ENCODE measurements at places on chromosomes 2 and 18.

GRCh38 chr2:147910990-147911473 is 66.2 kb downstream of the ACVR2A start:
- DNase-seq: peak; percentile 87
- H3K36me3 ChIP-seq: no peaks in the 10 kb centered on the region
- no peak overlapping the region for H3K27ac ChIP-seq
- H3K27me3 ChIP-seq: no peaks in the 10 kb centered on the region
- H3K4me3 ChIP-seq: no peak overlapping the region

DNA sequence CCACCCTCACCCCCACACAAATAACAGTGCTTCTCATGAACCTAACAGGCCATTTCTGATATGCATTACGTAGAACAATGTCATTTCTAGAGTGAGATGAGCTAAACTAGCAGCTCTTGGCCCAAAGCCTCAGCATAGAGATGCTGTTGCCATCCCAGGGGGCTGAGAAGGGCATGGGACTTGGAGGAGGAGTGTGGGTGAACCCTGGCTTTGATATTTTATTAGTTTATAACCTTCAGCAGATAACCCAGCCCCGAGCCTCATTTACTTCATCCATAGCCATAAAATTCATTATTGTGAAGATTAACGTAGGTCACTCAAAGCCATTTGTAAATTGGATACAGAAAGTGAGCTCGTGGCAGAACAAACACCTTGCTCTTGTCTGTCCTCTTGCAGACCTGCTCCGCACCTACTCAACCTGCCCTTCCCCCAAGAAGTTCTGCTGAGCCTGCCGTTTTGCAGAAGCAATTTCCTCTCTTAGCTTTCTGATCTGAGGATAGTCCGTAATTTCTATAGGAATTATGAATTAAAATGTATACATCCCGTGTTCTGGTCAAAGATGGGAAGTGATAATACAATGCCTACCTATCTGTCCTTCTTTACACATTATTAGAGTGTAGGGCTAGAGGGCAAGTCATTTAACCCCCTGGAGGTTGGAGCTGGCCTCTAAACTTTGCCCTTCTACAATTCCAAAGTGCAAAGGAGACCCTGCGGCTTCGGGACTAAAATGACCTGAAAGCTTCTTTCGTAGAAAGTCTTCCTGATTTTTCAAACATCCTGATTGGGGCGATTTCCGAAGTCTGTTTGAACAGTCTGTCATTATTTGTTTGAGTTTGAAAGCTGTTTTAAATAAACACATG is 187.4 kb downstream of the BCL2 start:
- no peaks in the 10 kb centered on the region for H3K36me3 ChIP-seq
- H3K4me3 ChIP-seq: no peak overlapping the region
- no peak overlapping the region for H3K27ac ChIP-seq
- H3K27me3 ChIP-seq: no peaks in the 10 kb centered on the region
- no peaks in the 10 kb centered on the region for H3K4me1 ChIP-seq

DNA sequence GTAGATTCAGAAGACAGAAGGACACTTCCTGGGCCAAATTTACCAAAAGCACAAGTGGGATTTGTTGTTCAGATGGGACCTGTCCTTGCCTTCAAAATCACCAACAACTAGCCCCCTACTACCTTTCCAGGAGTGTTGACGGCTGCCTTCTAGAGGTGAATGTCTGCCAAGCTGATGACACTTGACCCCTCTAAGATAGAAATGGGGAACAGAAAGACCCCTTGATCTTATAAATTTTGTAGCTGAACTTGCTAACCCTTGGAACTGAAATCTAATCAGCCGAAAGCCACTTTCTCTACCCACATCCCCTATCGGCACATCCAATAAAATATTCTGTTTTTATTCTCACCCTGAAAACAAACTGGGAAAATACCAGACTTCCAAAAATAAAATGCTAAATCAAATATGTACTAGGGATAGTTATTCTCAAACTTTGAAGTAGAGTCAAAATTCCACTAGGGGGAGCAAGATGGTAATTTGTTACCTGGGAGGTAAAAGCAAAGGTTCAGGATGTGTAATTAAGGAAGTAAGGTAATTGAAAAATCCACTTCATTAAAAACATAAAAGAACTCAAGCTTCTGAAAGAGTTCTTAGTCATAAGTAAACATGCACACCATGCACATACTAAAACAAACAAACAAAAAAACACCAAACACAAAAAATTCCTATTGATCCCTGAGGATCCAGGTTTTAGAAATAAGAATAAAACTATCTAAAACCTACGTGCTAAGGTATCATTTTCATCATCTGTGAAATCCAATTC is 119.2 kb downstream of the ANKRD44 start:
- H3K36me3 ChIP-seq: no peaks in the 10 kb centered on the region
- peak; percentile 62 for DNase-seq
- H3K27me3 ChIP-seq: no peaks in the 10 kb centered on the region
- H3K27ac ChIP-seq: no peak overlapping the region
- H3K4me3 ChIP-seq: no peak overlapping the region
- H3K4me1 ChIP-seq: peaks cover 4% of the 10 kb centered on the region

- H3K4me1 ChIP-seq: no peaks in the 10 kb centered on the region
- H3K27me3 ChIP-seq: no peaks in the 10 kb centered on the region
- no peak for DNase-seq
- H3K36me3 ChIP-seq: no peaks in the 10 kb centered on the region
- no peak overlapping the region for H3K4me3 ChIP-seq
- no peak overlapping the region for H3K27ac ChIP-seq
Observed at GRCh38 chr2:186714611-186715010, 20.8 kb downstream of the FAM171B start.

DNA sequence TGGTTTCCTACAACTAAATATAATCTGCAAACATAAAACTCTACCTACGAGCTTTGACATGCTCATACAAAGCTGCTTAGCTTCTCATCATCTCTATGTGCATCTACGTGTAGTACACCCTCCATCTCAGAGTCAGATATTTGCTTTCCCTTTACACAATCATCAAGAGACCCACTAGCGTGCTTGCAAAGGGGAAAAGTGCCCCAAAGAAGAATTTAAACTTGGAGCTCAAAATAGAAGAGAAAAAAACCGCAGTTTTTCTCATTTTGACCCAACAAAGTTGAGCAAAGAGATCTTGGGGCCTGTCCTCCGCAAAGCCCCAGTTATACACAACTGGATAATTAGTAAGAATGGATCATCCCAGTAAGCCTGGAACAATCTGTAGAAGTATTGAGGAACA is 104.1 kb downstream of the PAX3 start:
- H3K27ac ChIP-seq: no peak overlapping the region
- H3K36me3 ChIP-seq: no peaks in the 10 kb centered on the region

- no peak overlapping the region for H3K4me3 ChIP-seq
- DNase-seq: no peak
- H3K36me3 ChIP-seq: no peaks in the 10 kb centered on the region
- H3K27ac ChIP-seq: no peak overlapping the region
- H3K27me3 ChIP-seq: peaks cover 9% of the 10 kb centered on the region
Observed at GRCh38 chr2:120558847-120559246, 176.8 kb upstream of the GLI2 start.
